ENCODE measurements at places on chromosomes 3 and 15.

- peak; percentile 65 for DNase-seq
Measured at GRCh38 chr15:59687836-59688235, 1.3 kb downstream of the BNIP2 start.

DNA sequence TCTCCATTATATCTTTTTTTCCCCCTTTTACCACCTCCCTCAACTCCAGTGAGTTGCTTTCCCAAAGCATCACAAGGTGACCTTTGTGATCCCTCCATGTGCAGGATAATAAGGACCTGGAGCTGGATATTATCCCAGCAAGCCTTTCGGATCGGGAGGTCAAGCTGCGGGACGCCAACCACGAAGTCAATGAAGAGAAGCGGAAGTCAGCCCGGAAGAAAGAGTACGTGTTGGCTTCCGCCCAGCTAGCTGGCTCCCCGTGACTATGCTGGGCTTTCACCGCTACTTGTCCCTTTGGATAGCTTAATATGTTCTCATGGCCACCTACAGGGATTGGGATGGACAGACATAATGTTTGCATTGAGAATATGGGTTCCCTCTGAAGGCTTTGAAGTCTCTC, 273.7 kb upstream of the UMPS start:
- DNase-seq = no peak

- peak; percentile 60 for DNase-seq
Measured at GRCh38 chr3:146543461-146544001, 876 bp downstream of the PLSCR1 start.

GRCh38 chr15:51121118-51121517, 26.4 kb upstream of the TNFAIP8L3 start:
- DNase-seq = peak; percentile 41

- peak; percentile 52 for DNase-seq
Measured at GRCh38 chr3:5122741-5123706, 932 bp downstream of the ARL8B start.

DNA sequence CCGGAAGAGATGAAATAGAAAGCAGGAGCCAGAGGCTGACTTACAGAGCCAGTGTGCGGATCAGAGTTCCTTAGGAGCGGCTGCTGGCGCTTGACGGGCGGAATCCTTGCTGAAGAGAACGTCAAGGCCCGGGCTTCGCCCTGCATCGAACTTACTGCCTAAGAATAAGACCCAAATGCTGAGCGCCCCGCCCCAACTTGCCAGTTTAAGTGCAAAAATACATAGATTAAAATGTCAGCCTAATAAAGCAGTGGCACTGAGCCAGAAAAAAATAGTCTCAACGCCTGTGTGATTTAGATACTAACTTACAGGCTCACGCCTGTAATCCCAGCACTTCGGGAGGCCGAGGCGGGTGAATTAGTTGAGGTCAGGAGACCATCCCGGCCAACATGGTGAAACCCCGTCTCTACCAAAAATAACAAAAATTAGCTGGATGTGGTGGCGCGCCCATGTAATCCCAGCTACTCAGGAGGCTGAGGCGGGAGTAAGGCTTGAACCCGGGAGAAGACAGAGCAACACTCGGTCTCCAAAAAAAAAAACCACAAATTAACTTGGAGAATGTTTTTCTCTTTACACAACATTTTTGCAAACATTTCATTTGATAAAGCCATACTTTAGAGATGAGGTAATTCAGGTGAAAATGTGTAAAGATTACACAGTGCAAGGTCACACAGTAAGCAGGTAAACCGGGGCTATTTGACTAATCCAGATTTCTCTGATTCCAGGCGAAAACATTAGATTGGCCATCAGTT, 1.2 kb upstream of the UBP1 start:
- DNase-seq = no peak

DNA sequence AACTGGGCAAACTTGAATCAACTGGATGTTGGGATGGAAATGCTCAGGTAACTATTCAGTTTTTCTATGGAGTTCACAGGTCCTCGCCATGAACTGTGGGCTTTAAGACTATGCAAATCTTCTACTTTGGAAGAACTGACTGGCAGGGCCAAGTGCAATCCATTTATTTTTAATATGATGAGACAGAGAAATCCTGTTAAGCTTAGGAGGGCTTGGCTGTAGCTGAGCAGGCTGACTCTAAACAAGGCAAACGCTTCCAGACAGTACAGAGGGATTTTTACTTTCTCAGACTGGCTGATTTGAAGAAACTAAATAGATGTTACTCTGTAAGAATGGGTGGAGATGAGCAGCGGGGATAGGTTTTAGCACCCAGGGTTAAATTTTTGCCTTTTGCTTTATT, 194.2 kb upstream of the ICE2 start:
- no peak for DNase-seq

DNA sequence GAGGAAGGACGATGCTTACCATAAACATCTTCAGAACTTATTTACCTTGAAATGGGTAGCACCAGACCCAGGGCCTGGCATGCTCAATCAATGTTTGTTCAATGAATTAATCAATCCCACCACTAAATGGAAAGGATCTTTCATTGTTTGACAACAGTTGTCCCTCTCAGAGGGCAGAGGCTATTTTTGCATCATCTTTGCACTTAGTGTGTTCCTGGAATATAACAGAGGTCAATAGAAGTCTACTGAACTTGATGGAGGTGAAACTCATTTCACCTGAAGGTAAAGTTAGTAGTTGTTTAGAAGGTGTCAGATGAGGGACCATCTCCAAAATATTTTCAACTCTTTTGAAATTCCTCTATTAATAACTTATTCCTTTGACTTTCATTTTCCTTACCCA, 36.9 kb upstream of the LACTB start:
- DNase-seq = no peak

DNA sequence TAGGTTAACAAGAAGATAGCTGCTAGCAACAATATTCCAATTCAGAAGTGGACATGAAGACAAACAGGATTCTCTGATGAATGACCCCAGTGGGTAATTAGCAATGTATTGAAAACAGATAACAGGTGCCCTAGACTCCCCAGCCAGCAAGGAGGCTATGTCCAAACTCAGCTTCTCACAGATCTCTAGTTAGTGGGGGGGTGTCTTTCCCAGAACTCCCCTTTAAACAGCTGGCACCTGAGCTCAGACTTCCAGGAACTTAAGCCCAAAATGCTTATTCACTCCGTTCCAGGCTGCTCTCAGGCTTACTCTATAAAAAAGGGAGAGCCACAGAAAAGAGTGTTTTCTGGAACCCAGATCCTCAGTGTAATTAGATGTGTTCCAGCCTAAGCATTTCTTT, 423.0 kb upstream of the THBS1 start:
- DNase-seq = no peak

DNA sequence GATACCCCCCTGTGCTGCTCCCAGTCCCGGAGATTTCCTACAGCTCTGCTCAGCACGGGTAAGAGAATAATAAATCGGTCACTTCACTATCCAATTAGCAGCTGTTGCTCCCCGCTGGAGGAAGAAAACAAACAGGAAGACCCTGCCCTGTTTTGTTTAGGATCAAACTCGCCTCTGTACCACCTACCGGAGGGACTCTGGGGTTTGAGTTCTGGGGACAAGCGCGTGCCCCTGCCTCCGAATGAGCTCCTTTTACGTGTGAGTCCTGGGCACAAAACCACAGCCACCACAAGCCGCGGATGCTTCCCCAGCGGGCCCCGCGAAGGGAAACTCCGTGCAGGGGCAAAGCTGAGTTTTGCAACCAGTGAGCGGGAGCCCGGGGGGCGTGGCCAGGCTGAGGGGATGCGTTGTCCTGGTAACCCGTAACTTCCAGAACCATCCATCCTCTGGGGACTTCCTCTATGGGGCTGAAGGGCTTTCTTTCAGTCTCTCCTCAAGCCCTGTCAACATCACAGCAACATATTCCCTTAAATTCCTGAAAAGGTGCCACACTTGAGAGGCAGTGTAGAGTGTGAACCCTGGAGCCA, 315.7 kb upstream of the PROK2 start:
- DNase-seq = peak; percentile 94

- DNase-seq = no peak
Measured at GRCh38 chr3:71128961-71129360, 454.6 kb downstream of the FOXP1 start.

DNA sequence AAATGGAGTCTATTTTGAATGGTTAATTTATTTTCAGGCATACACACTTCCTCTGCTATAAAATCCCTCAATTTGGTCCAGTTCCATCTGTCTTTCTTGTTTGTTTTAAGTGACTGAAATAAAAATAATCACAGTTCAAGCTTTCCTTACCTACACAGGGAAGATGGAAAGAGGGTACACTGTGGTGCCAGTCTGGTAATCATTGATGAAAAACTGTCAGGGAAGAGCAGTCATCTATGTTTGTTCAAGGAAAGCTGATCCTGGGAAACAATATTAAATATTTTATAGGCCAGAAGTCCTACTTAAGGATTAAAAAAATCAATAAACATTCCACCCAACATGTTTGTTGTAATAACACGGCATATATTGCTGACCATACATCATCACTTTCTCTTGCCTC, 115.2 kb upstream of the KCNMB2 start:
- no peak for DNase-seq

DNA sequence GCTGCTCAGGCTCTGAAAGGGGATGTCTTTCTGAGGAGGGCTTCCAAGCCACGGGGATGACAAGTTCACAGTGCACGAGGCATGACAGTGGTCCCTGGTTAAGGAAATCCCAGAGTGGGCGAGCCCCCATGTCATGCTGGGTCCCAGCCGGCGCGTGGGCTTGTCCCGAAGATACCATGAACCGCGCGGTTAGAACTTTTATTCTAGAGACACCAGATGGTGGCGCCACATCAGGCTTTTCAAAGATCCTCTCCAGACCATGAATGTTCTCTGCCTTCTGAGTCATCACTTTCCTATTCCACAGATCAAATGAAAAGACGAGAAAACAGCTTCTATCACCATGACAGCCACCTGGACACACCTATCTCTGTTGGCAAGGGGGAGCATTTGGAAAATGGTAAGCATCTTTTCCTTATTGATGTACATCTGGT, 227.8 kb upstream of the LYSMD4 start:
- DNase-seq = peak; percentile 4

DNA sequence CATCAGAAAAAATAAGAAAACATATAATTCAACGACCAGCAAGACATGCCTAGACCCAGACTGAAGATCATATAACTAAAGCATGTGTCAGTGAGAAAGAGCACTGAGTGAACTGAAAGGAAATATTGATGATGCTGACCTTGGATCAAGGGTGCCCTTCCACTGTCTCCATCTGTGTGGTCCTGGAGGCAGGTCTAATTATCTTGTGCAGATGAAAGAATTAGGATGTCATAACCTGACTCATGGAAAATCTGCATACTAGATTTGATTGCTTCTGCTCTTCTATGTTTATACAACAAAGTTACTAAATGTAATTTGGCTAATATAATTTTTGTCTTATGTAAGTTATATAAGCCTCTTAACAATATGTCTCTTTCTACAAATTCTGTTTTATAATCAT, 264.6 kb upstream of the TGFBR2 start:
- DNase-seq = no peak

- no peak for DNase-seq
Measured at GRCh38 chr15:45827766-45828165, 192.9 kb downstream of the SQOR start.

DNA sequence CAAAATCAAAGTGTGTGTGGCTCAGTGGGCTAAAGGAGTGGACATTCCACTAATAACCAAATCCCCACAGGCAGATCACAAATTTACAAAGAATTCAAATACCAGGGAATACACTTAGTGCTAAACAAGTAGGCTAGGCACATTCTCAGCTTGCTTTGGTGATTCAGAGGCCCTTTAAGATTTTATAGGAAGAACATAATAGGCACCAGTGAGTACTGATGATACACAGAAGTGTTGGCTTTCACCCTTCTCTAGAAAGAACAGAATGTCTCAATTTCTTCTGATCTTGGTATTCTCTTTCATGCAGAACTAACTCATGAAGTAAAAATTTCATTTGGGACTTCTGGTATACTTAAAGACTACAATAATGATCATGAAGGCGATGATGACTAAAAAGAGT, 55.0 kb downstream of the POLR2M start:
- no peak for DNase-seq

DNA sequence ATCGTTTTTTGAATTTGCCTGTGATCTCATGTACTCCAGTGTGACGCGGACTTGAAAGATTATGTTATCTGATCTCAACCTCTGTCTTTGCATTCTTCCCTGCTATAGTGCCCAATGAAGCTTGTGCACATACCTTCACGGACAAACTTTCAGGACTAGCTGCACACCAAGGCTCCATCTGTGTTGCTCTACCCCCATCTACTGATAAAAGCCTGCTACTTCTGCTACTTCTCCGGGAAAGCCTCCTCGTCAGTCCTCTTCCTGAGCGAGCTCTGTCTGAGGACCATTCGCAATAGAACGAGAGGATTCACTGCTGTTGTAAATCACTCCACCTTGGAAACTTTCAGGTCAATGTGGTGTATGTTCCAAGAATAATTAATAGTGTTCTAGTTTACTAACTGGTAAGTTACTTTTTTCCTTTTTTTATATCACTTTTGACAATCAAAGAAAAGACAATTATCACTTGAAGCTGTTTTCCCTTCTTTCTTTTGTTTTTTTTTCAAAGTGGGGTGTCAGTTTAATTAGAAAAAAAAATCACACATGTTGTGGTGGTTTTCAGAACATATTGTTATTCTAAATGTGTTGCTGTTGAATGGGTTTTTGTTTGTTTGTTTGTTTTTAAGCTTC, 217.6 kb downstream of the ARRDC4 start:
- peak; percentile 31 for DNase-seq

- no peak for DNase-seq
Measured at GRCh38 chr3:169256796-169257522, 406.6 kb downstream of the MECOM start.

- DNase-seq = no peak
Measured at GRCh38 chr15:78565951-78566774, 843 bp downstream of the CHRNA5 start.

DNA sequence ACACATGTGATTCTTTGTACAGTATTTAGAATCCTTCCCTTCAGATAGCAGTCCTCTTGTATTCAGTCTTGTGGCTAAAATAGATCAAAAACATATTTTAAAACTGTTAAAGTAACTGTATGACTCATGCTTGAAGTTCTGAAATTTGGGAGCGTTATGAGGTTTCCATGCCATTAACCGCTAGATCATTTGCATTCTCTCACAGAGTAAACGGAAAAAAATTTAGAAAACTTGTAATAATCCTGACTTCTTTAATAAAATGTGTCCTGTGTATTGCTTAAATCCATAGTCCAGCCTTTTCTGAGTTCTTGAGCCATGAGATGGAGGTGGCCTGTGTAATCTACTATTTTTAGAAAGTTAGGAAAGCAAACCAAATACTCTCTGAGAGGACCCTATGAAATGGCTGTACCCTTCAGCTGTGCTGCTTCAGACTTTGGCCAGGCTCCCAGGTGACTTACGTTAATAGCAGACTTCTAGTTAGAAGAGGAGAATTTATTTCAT, 33.8 kb downstream of the MBNL1 start:
- no peak for DNase-seq

- DNase-seq = no peak
Measured at GRCh38 chr3:141250828-141251227, 19.2 kb downstream of the PXYLP1 start.

DNA sequence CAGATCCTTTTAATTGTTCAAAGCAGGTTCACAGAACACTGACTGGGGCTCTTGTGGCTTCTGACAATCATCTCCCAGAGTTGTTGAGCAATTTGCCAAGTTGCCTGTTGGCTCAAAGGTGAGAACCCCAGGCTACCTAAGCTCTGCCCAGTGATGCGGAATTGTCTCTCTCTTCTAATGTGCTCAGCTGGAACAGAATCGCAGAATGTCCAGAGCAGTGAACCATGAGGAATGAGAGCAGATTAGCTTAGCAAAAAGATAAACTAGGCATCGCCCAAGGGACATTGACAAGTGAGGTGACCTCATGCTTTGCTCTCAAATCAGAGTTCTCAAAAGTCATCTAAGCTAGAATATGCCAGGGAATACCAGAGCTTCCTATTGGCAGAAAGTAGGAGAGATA, 148.1 kb downstream of the WDR76 start:
- DNase-seq = no peak

- no peak for DNase-seq
Measured at GRCh38 chr15:70329179-70329578, 231.5 kb upstream of the TLE3 start.
